NCI-H1105 (cell line): ENCODE measurements at places on chromosomes 1 and 21.

- DNase-seq: no peak
These were observed 104.7 kb upstream of the KIAA0040 start for GRCh38 chr1:175297291-175297690.

- no peak for DNase-seq
These were observed 12.5 kb downstream of the ADORA1 start for GRCh38 chr1:203139976-203140475.

GRCh38 chr1:44994309-44994898 is 8.0 kb upstream of the EIF2B3 start:
- DNase-seq: no peak

GRCh38 chr1:67771749-67772148 is 61.5 kb downstream of the GNG12 start:
- no peak for DNase-seq
